ENCODE measurements at places on chromosomes 1 and 21. TPM values are rescaled to one million over a fixed set of nuclear protein-coding genes. Genes with fewer than 3 reads are reported as not detected.

The GJB5 gene
- total RNA-seq: 0.56 TPM

The NENF gene
- total RNA-seq: 31.2 TPM

The DOP1B gene
- 9.9 TPM for total RNA-seq

The DCST1 gene
- not detected for total RNA-seq

The RUNX1 gene
- 31.0 TPM for total RNA-seq

The WNT3A gene
- total RNA-seq: not detected

The ELF3 gene
- 2.5 TPM for total RNA-seq

The PRXL2B gene
- total RNA-seq: 13.8 TPM

The UBL4B gene
- total RNA-seq: not detected

The AGT gene
- total RNA-seq: 0.19 TPM

The WNT4 gene
- total RNA-seq: not detected

The CRP gene
- not detected for total RNA-seq

The LCE1A gene
- total RNA-seq: not detected

The PRR9 gene
- total RNA-seq: not detected

The CYP4Z1 gene
- total RNA-seq: not detected

The ASCL5 gene
- under 0.01 TPM for total RNA-seq

The YTHDF2 gene
- 42.0 TPM for total RNA-seq

The HSPA13 gene
- 93.9 TPM for total RNA-seq

The CFHR3 gene
- total RNA-seq: not detected

The SYTL1 gene
- under 0.01 TPM for total RNA-seq

The SOX13 gene
- total RNA-seq: 6.3 TPM

The CBR3 gene
- total RNA-seq: 15.9 TPM

The LAD1 gene
- under 0.01 TPM for total RNA-seq

The TEDDM1 gene
- not detected for total RNA-seq

The CLDN17 gene
- not detected for total RNA-seq

The CCDC18 gene
- total RNA-seq: 16.3 TPM

The RIPK4 gene
- total RNA-seq: 0.38 TPM

The CD52 gene
- not detected for total RNA-seq

The LCE3D gene
- not detected for total RNA-seq

The DMBX1 gene
- total RNA-seq: not detected

The CFAP107 gene
- total RNA-seq: not detected

The CHI3L1 gene
- total RNA-seq: 5.4 TPM

The TLCD4 gene
- total RNA-seq: 0.85 TPM

The ZNF648 gene
- not detected for total RNA-seq

The PIGC gene
- 14.4 TPM for total RNA-seq

The CLCA1 gene
- not detected for total RNA-seq

The ACTN2 gene
- 0.56 TPM for total RNA-seq

The KCNK1 gene
- 0.56 TPM for total RNA-seq

The COL16A1 gene
- 14.2 TPM for total RNA-seq

The FCRL1 gene
- total RNA-seq: not detected

The SLC30A10 gene
- total RNA-seq: not detected

The LHX8 gene
- total RNA-seq: not detected

The LCE2C gene
- not detected for total RNA-seq

The MROH7 gene
- total RNA-seq: 0.28 TPM

The REN gene
- not detected for total RNA-seq

The SLC2A5 gene
- 5.6 TPM for total RNA-seq

The FAM131C gene
- 0.28 TPM for total RNA-seq

The OR2AK2 gene
- not detected for total RNA-seq

The CD1E gene
- not detected for total RNA-seq

The VASH2 gene
- not detected for total RNA-seq

The OR14K1 gene
- total RNA-seq: not detected

The TNNI3K gene
- total RNA-seq: 0.28 TPM

The ABCA4 gene
- 2.5 TPM for total RNA-seq
